ENCODE measurements at places on chromosomes 6 and 20.
A peak's percentile ranks its signal among the peaks of the same experiment; 100 is the strongest.

DNA sequence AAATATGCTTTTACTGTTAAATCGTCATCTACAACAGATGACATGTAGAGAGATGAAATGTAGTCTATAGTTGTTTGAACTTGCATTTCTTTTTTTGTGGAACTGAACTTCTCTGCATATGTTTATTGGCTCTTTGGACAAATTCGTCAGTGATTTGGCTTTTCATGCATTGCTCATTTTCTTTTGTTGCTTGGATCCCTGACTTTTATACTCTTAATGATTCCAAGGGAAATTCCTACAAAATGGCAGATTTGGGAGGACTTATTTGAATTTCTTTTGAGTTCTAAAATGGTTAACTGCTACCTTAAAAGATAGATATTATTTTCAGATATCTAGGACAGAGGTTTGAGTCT lies 65.4 kb downstream of the UTRN start:
- DNase-seq, result no peak

DNA sequence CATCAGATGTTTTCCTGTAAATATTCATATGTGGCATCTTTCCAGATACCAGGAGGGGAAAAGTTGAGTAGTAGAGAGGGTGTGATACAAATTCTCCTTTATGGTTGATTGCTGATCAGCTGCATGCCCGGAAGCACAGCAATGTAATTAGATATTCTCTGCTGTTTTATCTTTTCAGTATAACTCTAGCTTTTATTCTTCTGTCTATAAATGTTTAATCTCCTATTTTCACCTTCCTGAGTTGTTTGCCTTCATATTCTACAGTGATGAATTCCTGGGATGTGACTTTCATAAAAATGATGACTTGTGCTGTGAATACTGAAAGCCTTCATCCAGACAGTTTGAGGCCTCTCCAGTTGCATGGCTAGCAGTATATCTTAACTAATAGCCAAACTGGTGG lies 53.7 kb downstream of the SH3BGRL2 start:
- no peak for DNase-seq

- no peak for DNase-seq
Measured at GRCh38 chr6:101117393-101118135, 236.4 kb upstream of the ASCC3 start.

DNA sequence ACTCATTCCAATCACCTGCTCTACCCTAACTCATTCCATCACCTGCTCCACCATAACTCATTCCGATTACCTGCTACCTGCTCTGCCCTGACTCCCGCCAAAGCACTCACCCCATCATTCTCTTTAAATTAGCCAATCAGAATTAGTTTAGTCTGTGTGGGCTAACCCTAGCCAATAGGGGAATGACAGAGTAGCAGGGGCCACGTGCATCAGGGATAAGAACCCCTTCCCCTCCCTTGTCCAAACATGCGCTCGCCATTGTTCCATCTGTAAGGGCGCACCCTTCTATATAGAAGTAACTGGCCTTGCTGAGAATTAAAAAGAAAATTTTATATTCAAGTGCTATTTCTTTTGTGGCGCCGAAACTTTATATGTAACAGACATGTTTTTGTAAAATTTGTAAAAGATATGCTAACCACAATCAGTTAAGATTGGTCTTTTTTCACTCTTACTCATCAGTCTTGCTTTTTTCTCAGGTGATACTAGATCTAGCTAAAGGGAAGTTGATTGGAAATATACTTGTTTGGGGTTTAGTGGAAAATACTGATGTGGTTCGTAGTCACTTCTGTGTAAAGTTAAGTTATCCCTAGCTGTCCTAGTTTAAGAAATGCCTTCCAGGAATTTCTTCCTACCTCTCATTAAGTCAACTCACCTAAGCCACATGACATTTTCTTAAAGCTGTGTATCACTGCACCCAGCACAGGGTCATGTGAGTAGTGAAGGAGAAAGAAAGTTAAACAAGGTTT lies 16.5 kb downstream of the RTN4IP1 start:
- no peak for DNase-seq

GRCh38 chr6:158286413-158286812 lies 25.9 kb upstream of the TULP4 start:
- DNase-seq, result peak; percentile 74

- no peak for DNase-seq
Measured at GRCh38 chr20:11436113-11436905, 481.4 kb upstream of the BTBD3 start.

Data from lung (tissue), 17 donors.